ENCODE measurements at places on chromosomes 1 and 21. TPM values are rescaled to one million over a fixed set of nuclear protein-coding genes. Genes with fewer than 3 reads are reported as not detected.

The NEK2 gene
- 15.0 TPM for total RNA-seq

The SRSF10 gene
- total RNA-seq: 129 TPM

The ZNF695 gene
- 1.2 TPM for total RNA-seq

The ASAP3 gene
- 127 TPM for total RNA-seq

The SLFNL1 gene
- 0.43 TPM for total RNA-seq

The NBPF6 gene
- not detected for total RNA-seq

The KIAA0319L gene
- 61.2 TPM for total RNA-seq

The FCRLA gene
- total RNA-seq: 1.2 TPM

The MPL gene
- total RNA-seq: not detected
